ENCODE measurements at places on chromosomes 4 and X. TPM values are rescaled to one million over a fixed set of nuclear protein-coding genes. Genes with fewer than 3 reads are reported as not detected.

GRCh38 chr4:15031993-15032675 is 29.9 kb downstream of the CPEB2 start:
- DNase-seq = no peak

DNA sequence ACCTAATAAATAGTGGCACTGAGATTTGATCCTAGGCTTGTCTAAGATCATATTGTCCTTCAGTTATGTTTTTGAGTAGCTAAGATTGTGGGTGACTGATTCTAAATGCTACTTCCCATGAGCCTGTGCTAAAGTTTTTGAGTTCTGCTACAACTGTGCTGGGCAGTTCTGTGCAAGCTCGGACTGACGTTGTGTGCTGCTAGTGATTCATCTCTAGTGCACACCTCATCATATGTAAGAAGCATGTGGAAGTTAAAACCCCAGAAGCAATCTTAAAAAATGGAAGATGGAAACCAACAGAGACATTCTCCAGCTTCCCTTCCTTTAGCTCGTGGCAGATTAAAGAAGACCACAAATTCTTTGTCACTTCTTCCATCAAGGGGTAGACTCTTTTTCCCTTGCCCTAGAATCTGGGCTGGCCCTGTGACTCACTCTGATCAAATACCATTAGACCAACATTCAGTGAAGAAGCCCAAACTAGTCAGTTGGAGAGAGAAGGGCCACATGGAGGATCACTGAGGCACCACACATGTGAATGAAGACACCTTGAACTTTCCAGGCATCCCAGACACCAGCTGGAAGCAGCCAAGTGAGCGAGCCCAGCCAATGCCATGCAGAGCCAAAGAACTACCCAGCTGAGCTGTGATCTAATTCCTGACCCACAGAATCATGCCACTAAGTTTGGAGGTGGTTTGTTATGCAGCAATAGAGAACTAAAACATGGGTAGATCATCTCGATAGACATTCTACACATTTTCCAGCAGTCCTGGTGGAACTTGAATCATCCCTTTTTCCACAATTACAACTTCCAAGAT is 16.8 kb downstream of the ARHGAP6 start:
- DNase-seq = no peak

DNA sequence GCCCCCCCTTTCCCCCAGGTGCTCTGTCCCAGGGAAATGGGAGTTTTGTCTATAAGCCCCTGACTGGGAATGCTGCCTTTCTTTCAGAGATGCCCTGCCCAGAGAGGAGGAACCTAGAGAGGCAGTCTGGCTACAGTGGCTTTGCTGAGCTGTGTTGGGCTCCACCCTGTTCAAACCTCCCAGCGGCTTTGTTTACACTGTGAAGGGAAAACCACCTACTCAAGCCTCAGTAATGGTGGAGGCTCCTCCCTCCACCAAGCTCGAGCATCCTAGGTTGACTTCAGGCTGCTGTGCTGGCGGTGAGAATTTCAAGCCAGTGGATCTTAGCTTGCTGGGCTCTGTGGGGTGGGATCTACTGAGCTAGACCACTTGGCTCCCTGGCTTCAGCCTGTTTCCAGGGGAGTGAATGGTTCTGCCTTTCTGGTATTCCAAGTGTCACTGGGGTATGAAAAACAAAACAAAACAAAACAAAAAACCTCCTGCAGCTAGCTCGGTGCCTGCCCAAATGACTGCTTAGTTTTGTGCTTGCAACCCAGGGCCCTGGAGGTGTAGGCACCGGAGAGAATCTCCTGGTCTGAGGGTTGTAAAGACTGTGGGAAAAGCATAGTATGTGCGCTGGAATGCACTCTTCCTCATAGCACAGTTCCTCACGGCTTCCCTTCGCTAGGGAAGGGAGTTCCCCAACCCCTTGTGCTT is 41.7 kb downstream of the ITM2A start:
- DNase-seq = no peak

GRCh38 chr4:14620567-14621141 is 381.6 kb upstream of the CPEB2 start:
- no peak for DNase-seq

Gene HSD17B13
- 1.4 TPM for total RNA-seq

Gene SLC10A6
- 6.3 TPM for total RNA-seq

- no peak for DNase-seq
Measured at GRCh38 chr4:95505799-95506198, 43.0 kb downstream of the UNC5C start.

- no peak for DNase-seq
Measured at GRCh38 chr4:46505131-46505530, 115.2 kb upstream of the GABRA2 start.

Gene KDM6A
- total RNA-seq = 52.8 TPM

GRCh38 chr4:1463927-1464540 is 57.8 kb upstream of the NKX1-1 start:
- no peak for DNase-seq

Measured in sciatic nerve (tissue), 2 donors.